Stimulated activated CD4-positive, alpha-beta T cell treated with anti-CD3 and anti-CD28 coated beads, Interleukin-1b, Interleukin-23, amount 100 ng/mL, for 1 hour (primary cell): ENCODE measurements at places on chromosomes 4 and X.

DNA sequence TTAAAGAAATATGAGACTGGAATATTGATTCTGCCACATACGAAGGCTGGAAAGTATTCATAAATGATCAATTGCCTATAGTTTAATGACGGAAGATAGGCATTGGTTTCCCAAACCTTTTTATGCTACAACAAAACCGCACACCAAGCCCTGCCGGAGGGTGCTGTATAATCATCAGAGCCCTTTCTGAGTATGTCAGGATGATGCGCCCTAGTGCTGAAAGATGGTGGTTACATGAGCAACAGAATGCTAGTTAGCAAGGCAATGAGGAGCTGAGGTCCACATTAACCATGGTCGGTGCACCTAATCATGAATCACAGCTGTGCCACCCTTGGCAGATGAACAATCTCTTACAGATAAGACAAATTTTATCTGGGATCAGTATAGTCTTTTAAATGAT is 491.1 kb downstream of the PACRGL start:
- no peak for DNase-seq

DNA sequence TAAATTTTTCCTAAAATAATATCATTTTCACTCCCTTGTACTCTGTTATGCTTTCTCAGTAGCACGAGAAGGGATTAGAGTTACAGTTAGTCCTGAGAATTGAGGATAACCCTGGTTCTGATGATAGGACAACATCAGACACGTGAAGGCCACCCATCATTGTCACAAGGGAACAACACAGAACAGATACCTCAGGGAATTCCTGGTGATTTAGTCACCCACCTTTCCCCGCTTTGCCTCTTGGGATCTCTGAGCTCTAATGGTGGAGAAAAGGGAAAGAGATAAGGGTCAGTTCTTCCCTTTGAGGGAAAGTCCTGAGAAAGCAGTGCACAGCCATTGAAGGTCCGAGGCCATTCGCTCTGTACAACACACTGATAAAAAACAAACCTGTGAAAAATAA is 112.3 kb upstream of the GALNT7 start:
- no peak for DNase-seq

GRCh38 chrX:68413254-68413653 is 20.0 kb downstream of the OPHN1 start:
- DNase-seq, result no peak

DNA sequence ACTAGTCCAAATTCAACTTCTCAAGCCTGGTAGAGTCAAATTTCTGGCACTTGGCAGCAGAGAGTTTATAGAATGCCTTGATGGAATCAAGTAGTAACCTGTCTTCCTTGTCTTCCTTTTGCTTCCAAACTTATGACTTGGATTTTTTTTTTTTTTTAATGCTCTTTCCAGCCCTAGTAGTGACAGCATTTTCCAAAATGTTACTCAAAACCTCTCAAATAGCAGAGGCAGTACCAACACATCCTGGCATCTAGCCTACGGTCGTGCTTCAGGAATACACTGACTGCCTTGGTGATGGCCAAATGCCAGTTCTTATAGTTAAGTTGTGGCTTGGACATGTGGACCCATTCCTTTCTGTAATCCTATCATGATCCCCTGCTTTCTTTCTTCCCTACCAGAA is 46.0 kb downstream of the GALNT7 start:
- DNase-seq, result no peak

DNA sequence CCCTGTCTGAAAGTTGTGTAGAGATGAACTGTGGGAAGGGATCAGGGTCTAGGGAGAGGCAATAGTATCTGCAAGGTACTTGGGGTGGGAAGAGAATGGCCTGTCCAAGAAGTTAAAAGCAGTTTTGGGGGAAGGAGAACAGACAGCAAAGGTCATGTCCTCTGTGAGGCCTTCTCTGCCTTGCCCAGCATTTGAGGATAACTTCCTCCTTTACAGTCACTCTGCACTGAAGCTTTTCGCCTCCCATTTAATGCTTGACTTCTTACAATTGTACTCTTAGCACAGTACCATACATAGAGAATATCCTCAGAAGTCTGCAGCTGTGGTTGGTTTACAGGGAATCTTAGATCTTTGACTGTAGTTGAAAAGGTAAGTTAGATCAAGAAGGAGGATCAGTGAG is 121.8 kb upstream of the AP1S2 start:
- DNase-seq, result no peak

DNA sequence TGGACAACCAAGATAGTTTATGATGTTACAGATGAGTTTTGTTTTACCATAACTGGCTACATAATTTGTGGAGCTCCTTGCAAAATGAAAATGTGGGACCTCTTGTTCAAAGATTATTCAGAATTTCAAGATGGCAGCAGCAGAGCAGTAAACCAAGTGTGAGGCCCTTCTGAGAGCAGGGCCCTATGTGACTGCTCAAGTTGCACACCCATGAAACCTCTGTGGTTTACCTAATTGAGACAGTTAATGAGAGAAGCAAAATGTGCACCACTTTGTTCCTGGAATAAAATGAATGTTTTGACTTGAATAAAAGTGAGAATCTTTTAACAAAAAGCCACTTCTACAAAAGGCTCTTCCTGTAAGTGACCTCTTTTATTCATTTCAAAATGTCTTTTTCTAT is 519.2 kb downstream of the RPA4 start:
- DNase-seq, result no peak

- DNase-seq, result peak; percentile 16
Measured at GRCh38 chr4:81505004-81505598, 33.4 kb upstream of the RASGEF1B start.

- no peak for DNase-seq
Measured at GRCh38 chrX:118420462-118420861, 74.6 kb downstream of the WDR44 start.

GRCh38 chr4:45910511-45910910 is 213.3 kb downstream of the GABRG1 start:
- no peak for DNase-seq

DNA sequence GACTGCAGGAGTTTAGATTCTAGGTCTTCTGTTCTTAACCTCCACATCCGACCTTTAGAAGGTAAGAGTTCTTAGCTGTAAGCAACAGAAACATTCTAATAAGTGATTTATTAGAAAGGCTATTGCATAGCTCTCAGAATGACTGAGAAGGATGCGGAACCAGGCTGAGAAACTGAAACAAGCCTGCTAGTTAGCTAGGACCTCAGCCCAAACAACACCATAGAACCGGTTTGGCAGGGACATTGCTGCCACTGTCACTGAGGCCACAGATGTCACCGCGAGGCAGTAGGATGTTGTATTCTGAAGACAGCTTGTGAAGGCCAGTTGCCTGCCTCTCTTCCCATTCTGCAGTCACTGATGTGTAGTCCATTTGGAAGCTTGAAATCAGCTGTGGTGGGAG is 160.0 kb upstream of the ARX start:
- no peak for DNase-seq

- no peak for DNase-seq
Measured at GRCh38 chr4:119504616-119505015, 124.0 kb downstream of the PDE5A start.

DNA sequence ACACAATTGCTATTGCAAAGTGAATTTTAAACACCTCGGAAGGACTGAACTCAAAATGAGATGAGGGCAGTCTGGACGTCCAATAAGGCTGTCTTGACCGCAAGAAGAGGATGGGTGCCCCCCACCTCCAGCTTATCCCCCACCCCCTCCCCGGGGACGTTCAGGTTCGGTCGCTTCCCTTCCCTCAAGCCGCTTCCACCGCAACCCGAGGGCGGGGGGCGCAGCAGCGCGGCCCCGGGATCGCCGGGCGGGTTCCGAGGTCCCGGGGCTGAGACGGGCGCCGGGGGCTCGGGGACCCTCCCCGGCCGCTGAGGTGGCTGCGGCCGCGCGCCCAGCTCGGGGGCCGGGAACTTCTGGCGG is 480 bp downstream of the USP46 start:
- DNase-seq, result no peak

GRCh38 chr4:9709724-9710123 is 71.7 kb upstream of the DRD5 start:
- no peak for DNase-seq

DNA sequence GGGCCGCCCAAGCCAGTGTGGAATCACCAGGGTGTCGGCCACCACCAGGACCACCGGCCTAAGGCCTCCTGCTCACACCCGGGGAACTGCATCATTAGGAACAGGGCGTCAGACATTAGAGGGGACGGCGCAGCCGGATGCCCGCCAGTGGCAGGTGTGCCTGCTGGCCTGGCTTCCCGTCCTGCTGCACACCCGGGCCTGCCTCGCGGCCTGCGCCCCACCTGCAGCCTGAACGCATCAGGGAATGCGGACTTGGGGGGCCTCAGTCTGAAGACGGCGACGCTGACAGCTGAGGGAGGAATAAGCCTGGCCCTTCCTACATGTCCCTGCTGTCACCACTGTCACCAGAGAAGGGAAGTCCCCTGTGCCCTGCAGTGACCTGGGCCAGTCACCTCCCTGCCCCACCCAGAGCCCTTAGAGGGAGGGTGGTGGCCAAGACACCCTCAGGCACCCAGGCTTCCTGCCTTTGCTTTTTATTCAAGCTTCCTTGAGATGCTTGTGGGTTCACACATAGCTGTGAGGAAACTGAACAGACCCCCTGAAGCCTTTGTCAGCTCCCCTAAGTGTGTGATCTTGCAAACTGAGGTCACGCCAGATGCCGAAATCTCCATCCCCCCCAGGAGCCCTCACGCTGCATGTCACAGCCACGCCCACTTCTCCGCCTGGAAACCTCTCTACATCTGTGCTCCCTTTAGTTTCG is 3.2 kb downstream of the DGKQ start:
- no peak for DNase-seq

- peak; percentile 75 for DNase-seq
Measured at GRCh38 chrX:153971450-153972367, at the start of gene HCFC1. TSS of gene HCFC1 (minus strand) at chrX:153971818. CDS start at chrX:153970840, 978 bp downstream.

DNA sequence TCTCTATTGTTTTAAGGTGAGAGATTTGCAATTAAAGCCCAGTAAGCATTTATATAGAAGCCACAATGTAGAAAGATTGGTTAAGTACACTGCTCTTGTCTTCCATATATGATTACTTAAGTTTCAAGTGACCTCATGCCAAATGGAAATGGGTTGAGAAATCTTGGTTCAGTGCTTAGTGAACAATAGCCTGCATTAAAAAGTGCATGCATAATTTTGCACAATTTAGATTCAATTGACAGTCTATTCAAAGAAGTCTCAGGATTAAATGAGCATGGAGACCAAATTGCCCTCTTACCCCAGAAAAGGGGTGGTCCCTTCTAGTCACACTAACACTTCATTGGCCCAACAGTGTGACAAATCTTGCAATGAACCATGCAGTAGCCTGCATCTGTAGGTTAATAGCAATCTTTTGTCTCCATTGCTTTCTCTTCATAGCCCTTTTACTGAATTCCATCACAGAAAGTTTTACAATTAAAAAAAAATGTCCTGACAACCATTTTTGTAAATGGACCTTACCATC is 93.6 kb downstream of the HHIP start:
- no peak for DNase-seq

DNA sequence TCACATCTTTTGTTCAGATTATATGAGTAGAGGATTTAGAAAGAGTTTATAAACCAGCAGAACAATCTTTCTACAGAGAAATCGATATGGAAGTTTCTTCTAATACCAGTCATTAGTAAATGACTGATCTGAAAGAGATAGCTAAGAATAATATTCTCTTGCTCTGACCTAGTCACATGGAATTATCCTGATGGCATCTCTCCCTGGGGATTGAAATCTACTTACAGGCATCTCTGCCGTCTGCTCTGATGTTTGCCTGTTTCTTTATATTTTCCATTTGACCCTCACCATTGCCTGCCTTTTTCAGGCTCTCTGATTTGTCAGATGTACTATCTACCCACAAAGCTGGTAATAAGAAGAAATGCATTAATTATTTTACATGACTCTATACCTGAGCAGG is 1157.3 kb downstream of the PCDH7 start:
- DNase-seq, result no peak

DNA sequence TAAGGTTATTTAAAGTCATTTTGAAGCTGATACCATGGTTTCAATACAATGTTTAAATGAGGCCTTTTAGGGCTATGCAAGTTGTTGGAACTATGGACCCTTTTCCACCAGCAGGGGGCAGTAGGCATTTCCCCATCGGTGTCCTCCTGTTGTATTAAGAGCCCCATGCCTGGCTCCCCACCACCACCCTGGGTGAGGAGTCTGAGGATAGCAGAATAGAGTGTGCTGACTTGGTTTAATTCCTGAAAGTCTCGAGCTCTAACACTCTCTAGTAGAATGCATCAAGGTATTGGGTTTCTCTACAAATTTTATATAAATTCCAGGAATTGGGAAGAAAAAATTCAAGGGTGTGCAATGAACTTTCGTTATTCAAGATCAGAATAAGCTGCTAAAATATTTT is 234.8 kb upstream of the JADE1 start:
- DNase-seq, result peak; percentile 11

DNA sequence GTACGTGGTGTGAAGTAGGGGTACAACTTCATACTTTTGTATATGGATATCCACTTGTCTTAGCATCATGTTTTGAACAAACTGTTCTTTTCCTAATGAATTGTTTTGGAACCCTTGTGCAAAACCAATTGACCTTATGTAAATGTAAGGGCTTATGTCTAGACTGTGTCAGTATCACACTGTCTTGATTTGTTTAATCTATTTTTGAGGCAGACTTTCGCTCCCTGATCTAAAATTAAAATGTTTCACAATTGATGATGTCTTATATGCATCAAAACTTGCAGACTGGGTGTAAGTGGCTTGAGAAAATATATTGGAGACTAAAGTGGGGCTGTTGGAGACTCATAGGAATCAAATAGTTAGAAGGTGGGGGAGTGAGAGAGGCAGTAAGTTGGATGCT is 25.2 kb downstream of the REPS2 start:
- no peak for DNase-seq

DNA sequence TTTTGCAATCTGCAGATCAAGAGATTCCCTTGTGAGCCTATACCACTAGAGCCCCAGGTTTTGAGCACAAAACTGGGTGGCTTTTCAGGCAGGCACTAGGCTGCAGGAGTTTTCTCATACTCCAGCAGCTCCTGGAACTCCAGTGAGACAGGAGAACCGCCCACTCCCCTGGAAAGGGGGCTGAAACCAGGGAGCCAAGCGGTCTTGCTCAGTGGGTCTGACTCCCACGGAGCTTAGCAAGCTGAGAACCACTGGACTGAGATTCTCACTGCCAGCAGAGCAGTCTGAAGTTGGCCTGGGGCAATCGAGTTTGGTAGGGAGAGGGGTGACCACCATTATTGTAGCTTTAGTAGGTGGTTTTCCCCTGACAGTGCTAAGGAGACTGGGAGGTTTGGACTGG is 313.8 kb upstream of the TEX13C start:
- DNase-seq, result no peak

- DNase-seq, result no peak
Measured at GRCh38 chrX:9515489-9515888, 50.6 kb downstream of the TBL1X start.

DNA sequence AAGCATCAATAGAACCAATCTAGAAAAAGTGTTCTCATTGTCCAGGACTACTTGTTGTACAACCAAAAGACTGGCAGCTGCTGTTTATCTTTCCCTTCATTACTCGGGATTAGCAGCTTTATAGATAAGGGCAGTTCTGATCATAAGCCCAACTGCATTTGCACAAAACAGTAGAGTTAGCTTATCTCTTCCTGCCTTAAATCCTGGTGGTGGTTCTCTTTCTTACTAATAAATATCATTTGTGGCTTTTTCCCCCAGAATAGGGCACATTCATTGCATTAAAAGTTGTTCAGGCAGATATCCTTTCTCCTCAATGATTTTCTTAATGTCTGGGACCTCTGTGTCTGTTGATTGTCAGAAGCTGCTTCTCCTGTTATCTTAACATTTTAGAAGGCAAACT is 20.2 kb upstream of the RRAGB start:
- DNase-seq, result no peak
